ENCODE measurements at places on chromosomes 4 and X.

GRCh38 chr4:36854554-36854953, 390.0 kb upstream of the NWD2 start:
- no peak for DNase-seq

GRCh38 chrX:13647709-13648212, 5.2 kb upstream of the TCEANC start:
- DNase-seq: peak; percentile 63

DNA sequence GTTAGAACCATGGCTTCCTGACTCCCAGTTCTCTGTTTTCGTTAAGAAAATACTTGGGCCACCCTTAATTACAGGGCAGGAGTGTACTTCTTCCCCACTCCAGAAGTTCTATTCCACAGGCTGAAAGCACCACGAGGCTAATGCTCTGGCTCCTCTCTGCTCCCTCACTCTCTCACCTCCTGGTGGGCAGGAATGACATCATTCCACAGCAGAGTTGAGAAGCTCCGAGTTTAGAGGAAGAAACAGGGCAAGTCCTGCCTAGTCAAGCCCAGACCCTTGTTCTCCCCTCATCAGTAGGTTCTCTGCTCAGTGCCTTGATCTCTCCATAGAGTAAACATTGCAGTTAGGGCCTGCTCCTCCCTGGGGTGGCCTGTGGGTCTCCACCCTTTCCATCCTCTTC, 343.8 kb upstream of the CLNK start:
- no peak for DNase-seq

DNA sequence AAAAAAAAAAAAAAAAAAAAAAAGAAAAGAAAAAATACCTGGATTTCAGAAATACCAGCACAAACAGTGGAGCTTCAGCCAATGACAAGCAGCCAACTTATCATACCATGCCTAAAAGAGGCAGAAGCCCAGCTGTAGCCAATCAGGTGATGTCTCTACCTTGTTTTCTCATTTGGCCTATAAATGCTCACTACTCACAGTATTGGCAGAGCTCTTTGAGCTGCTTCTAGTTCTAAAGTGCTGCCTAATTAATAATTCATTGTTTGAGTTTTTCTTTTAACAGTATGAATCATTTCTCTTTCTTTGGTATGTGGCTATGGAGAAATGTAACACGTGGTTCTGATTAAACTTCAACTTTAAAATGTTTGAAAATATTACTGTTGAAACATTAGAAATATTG, 188.8 kb upstream of the TECRL start:
- no peak for DNase-seq

GRCh38 chrX:110139172-110139571, 136.3 kb downstream of the TMEM164 start:
- no peak for DNase-seq

DNA sequence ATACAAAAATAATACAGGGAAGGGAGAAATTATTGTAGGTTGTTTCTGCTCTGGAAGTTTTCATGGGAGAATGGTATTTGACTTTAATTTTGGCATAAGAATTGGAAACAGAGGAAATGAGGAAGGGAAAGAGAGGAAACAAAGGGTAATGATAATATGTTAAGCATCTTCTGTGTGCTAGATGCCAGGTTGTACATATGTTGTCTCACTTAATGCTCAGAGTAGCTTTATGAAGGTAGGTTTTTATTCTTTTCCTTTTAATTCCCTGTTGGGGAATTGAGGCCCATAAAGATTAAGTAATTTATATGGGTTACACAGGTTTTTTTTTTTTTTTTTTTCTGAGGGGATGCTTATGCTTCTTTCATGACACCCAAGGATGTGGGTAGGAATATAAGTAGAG, 19.2 kb downstream of the BLTP1 start:
- no peak for DNase-seq

Measured in CD4-positive, alpha-beta T cell treated with Interferon alpha-2 for 1 hour (primary cell).